ENCODE measurements at places on chromosomes 5 and 9.
A peak's percentile ranks its signal among the peaks of the same experiment; 100 is the strongest.

DNA sequence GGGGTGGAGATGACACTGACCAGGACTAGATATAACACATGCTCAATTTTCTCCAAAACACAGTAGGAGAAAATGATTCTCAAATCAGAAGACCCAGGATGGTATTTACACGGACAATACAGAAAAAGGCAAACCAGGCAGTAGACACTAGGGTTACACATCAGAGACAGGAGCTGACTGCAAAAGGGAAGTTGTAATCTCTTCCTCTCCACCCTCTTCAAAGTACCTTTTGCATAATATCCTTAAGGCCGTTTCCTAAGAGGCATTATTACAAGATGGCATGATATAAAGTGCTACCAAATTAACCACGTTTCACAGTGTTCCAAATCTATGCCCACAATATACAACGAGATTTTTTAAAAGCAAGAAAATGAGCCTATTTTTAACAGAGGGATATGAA, 39.2 kb downstream of the YIPF5 start:
- DNase-seq: no peak

GRCh38 chr5:87400305-87400899, 12.3 kb downstream of the CCNH start:
- DNase-seq: peak; percentile 57

GRCh38 chr5:114358329-114358728, 3.5 kb upstream of the KCNN2 start:
- no peak for DNase-seq

GRCh38 chr9:133461975-133462374, 2.2 kb downstream of the CACFD1 start:
- DNase-seq: no peak

- DNase-seq: no peak
These were observed 50.8 kb downstream of the NEURL1B start for GRCh38 chr5:172691886-172692285.

GRCh38 chr9:110700953-110701352, 32.4 kb downstream of the MUSK start:
- peak; percentile 58 for DNase-seq

DNA sequence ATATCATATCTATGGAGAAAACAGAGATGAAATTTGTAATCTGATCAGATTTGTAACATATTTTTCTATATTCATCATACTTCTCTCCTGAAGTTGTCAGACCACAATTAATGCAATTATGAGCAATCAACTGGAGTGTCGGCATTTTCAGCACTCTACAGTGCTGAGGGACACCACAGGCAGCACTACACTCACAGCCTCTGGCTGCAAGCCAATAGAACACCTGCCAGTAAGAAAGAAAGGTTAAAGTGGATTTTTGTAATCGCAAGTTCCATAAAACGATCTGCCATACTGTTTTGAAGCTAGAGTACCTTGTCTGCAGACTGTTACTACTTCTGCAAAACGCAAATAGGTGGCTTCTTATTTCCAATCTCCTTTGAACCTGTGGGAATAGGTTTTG, 147.6 kb downstream of the ADAMTS6 start:
- no peak for DNase-seq

- DNase-seq: no peak
These were observed 13.9 kb downstream of the KIF20A start for GRCh38 chr5:138192826-138193225.

DNA sequence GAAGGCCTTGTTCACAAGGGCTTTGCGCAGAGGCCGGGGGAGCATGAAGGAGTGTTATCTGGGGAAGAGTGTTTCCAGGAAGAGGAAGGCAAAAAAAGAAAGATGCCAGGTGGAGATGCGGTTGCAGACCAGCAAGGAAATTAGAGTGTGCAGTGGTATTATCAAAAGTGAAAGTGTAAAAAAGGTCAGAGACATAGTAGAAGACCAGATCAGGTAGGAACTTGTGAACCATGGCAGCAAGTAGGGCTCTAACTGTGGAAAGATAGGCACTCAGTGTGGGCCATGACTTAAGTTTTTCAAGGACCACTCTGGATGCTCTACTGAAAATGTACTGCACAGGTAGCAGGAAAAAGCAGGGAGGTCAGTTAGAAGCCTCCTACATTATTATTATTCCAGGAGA, 90.1 kb upstream of the SPOCK1 start:
- DNase-seq: no peak

- DNase-seq: no peak
These were observed 3.0 kb upstream of the WNK2 start for GRCh38 chr9:93180938-93181337.

DNA sequence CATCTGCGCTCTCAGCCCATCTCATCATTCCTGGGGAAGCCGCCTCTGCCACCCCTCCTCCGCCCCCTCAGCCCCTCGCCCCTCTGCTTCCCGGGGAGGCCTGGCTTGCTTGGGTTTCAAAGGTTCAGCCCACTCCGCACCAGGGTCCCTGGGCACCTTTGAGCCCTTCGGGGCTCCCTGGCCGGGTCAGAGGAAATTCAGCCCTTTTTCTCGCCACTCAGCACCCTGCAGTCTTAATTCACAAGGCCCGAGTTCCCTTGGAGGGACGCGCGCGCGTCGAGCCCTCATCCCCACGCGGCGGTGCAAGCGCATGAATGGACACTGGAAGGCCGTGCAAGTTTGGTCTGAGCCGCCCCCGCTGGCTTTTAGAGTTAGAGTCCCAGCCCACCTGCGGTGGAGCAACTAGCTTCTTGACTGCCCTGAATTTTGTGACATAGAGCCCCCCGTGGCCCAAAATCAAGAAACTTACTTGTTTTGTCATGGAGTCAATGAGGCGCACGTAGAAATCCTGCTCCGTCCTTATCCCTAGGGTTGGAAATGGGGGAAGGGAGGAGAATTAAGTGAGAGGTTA, 4.5 kb downstream of the EBF1 start:
- DNase-seq: no peak

DNA sequence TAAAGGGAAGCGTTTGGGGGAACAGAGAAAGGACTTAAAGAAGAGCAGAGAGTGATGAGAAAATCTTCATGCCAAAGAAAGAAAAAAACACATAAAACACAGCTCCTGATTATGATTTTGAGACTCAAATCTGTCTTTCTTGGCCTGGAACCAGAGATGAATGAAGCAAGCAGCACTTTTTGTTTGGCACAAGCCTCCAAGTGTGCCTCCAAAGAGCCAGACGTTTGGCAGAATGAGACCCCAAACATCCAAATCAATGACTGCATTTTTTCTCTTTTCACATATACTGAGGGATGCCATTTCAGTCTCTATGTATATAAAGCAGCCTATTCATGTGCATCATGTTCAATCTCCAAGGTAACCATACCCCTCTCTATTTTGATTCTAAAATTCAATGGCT, 424.2 kb downstream of the TUSC1 start:
- DNase-seq: no peak

DNA sequence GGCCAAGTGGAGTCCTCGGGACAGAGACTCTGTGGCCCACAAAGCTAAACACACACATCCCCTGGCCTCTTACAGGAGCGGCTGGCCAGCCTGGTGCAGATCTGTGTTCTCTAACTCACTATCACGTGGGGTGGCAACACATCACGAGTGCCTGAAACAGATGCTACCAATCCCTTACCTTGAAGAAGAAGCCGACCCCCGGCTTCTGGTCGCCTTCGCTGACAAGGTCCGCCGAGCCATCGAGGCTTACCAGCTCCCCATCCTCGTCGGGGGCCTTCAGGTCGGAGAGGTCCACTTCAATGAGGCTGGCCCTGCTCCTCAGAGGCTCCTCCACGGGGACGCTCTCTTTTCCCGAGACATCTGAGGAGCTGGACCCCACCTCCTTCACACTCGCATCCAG, 86.7 kb downstream of the CAMSAP1 start:
- no peak for DNase-seq

DNA sequence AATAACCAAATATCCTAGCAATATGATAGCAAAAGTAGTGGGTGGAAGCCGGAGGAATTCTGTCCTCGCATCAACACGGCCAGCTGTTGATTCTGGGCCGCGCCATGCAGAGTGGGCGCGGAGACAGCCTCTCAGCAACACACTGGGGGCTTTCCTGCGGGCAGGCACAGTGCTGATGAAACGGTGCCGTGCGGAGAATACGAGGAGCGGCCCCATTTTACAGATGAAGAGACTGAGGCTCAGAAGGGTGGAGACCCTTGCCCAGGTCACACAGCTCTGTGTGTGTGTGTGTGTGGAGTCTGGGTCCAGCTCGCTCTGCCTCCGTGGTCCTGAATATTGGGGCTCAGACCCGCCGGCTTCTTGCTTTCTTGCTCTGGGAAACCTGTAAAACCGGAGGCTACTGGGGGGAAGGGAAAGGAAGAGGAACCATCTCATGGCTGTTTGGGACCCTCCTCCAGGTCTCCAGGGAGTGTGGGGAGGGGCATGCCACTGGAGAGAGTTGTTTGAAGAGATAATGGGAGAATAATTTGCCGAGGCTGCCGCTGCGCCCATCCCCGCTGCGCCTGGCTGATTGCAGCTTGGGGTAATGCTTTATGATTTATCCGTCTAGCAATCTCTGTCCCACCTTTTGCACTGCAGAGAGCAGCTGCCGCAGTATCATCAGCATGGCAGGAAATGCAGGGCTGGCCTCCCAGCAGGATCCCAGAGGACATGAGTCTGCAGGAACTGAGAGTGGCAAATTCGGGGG, 36.6 kb downstream of the NCS1 start:
- no peak for DNase-seq

DNA sequence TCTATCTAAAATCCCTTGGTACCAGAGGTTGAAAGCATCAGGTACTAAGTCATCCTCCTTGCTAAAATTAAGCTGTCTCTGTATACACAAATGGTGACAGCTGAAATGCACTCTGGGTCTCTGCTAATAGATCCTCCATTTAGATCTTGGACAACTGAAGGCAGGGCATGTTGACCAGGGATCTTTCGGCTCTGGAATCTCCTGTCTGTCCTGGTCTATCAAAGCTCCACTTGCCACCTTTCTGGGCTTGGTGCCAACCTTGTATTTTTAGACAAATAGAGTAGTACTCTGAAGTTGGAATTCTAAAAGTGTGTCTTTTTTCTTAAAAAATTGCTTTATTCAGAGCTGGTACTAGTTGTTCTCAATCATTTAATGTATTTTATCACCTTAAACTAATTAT, 135.2 kb upstream of the HMHB1 start:
- DNase-seq: no peak

- DNase-seq: no peak
These were observed 14.3 kb upstream of the POU5F2 start for GRCh38 chr5:93755716-93756115.

- DNase-seq: peak; percentile 86
These were observed 14.3 kb upstream of the FREM1 start for GRCh38 chr9:14924230-14925219.

- no peak for DNase-seq
These were observed 144.6 kb downstream of the DOCK2 start for GRCh38 chr5:169781420-169782345.

DNA sequence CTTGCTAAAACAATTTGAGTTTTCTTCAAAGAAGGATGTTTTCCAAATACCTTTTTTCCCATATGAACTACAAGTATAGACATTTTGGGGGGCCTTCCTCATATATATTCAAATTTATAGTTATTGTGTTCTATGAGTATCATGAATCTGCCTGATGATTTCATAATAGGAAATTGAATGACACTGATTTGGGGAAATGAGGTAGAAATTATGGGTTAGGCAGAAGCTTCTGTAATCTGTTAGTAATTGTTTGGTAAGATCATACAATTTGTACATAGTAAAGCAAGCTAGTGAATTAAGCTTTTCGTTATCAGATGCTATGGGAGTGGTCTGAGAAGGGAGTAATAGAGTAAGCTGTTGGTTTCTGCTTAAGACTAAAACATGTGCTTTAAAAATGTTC, 98.0 kb downstream of the TRIO start:
- DNase-seq: no peak

Measured in foreskin fibroblast (primary cell).